ENCODE measurements at places on chromosomes 3 and 15.

- DNase-seq: no peak
Observed at GRCh38 chr15:74137537-74137894, 7.1 kb downstream of the ISLR2 start.

DNA sequence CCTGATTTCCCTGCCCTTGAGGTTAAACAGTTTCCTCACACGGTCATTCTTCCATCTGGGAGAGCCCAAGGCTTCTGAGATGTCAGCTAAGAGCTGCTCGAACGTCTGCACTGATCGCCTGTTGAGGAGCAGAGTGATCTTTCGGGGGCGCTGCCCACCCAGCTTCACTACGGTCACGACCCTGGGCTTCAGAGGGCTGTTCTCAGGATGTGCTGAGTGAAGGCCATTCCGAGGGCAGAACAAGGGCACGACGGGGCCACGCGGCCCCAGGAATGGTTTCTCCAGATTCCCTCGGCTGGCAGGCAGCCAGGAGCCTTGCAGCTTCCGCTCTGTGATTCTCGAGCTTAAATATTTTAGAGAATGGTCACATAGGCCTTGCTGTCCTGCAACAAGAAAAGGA lies 25.7 kb downstream of the DCLK3 start:
- no peak for DNase-seq

GRCh38 chr3:9111417-9111816 lies 138.0 kb downstream of the SRGAP3 start:
- no peak for DNase-seq

DNA sequence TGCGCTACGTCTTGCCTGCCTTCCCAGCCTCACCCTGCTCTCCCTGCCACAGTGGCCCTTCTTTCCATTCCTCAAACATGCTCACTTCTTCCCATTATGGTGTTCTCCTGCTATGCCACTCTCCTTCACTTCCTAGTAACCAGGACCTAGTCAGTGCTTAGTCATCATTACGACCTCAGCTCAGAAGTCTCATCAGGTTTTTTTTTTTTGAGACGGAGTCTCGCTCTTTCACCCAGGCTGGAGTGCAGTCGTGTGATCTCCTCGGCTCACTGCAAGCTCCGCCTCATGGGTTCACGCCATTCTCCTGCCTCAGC lies 149.5 kb downstream of the GREM1 start:
- DNase-seq: peak; percentile 77

- no peak for DNase-seq
Observed at GRCh38 chr3:126103121-126104027, 19.4 kb upstream of the SLC41A3 start.

- DNase-seq: peak; percentile 46
Observed at GRCh38 chr15:45091161-45091560, 22.8 kb downstream of the DUOX2 start.

DNA sequence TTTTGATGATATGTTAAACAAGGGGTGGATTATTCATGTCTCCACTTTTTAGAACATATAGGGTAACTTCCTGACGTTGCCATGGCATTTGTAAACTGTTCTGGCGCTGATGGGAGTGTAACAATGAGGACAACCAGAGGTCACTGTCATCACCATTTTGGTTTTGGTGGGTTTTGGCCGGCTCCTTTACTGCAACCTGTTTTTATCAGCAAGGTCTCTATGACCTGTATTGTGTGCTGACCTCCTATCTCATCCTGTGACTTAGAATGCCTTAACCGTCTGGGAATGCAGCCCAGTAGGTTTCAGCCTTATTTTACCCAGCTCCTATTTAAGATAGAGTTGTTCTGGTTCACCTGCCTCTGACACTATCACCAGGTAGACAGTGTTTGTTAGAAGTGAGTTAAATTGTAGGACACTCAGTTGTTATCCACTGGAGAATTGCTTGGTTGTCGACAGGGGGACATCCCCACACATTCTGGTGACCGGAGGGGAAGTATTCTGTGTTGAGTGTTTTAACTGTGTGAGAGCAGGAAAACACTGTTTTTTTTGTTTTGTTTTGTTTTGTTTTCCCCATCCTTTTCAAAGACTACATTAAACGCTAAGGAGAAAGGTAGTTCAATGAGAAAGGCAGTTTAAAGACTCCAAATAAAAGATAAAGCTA lies 36.9 kb upstream of the SKIL start:
- no peak for DNase-seq

GRCh38 chr3:127628788-127629466 lies at the start of gene PODXL2:
Gene PODXL2 (plus strand): TSS chr3:127629185. CDS start chr3:127629220, 35 bp downstream.
- DNase-seq: peak; percentile 33

- no peak for DNase-seq
Observed at GRCh38 chr3:3552761-3553160, 246.5 kb upstream of the LRRN1 start.

- DNase-seq: no peak
Observed at GRCh38 chr3:192817506-192817905, 90.2 kb upstream of the FGF12 start.

DNA sequence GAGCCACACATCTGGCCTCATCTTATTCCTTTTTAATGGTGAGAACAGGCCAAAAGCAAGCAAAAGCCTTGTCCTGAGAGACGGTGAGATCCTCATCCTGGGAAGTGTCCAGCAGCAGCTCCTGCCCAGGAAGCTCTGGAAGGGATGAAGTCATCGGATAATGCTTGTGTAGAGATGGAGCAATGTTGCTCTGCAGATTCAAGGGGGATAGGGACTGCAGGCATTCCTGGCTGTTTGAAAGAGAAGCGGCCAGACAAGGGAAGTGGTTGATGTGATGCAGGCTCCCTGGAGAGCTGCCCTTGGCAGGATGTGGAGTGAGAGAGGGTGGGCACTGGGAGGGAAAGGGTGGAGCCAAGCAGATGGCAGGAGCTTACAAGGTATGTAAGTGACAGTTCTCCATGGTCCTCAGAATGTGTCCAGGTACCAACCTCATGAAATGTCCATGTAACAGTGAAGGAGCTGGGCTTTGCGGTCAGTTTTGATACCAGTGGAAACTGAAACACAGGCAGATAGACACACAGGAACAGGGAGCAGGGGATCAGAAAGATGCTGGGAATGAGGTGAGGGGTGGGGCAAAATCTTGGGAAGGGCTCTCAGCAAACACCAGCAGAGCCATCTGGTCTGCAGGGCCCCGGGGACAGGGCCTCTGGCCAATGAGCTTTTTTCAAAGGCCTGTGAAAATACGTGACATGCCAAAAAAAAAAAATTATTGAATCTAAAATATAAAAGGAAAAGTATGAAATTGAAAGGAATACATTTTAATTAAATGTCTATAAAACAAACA lies 32.2 kb upstream of the LACTB start:
- DNase-seq: peak; percentile 91

DNA sequence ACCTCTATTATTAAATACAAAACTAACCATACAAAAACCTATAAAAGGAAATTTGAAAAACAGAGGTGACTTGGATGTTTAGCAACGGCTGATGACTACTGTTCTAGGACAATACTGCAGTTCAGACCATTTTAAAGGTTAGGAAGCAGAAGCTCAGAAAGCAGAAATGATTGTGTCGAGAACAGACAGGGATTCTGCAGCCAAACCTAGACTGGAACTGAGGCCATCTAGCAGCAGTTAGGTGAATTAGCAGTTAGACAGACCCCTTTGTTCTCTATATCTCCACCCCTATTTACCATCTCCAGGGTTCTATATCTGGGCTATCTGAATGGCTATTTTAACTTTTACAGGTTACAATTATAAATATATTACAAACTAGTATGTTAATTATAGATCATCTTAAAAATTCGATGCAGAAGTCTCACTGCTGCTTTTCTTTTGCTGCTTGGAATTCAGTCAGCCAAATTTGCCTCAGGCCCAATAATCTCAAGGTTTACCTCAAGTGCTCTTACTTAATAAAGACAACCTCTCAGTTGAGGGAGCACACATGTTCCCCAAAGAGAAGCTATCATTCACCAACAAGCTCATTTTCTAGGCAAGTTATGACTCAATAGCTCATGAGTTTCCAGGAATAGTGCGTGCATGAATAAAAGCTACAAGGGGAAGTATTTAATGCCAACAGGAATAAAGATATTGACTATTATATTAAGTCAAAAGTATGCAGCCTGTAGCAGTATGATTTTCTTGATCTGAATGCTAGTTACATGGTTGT lies 9.3 kb upstream of the IL1RAP start:
- DNase-seq: peak; percentile 68
